ENCODE measurements at places on chromosomes 16 and 17. TPM values are rescaled to one million over a fixed set of nuclear protein-coding genes. Genes with fewer than 3 reads are reported as not detected.

The IGSF6 gene
- 0.33 TPM for polyA plus RNA-seq

- no peak overlapping the region for H3K27ac ChIP-seq
- no peaks in the 10 kb centered on the region for H3K27me3 ChIP-seq
- H3K4me3 ChIP-seq = no peak overlapping the region
Measured at GRCh38 chr17:37713028-37713431, 31.8 kb downstream of the HNF1B start.

GRCh38 chr16:3129137-3130131 lies 5.4 kb upstream of the ZNF213 start:
- peak; percentile 92 for DNase-seq
- peaks cover 24% of the 10 kb centered on the region for H3K4me1 ChIP-seq
- peak overlapping the region; percentile 67 for H3K4me3 ChIP-seq
- peaks cover 3% of the 10 kb centered on the region for H3K36me3 ChIP-seq

DNA sequence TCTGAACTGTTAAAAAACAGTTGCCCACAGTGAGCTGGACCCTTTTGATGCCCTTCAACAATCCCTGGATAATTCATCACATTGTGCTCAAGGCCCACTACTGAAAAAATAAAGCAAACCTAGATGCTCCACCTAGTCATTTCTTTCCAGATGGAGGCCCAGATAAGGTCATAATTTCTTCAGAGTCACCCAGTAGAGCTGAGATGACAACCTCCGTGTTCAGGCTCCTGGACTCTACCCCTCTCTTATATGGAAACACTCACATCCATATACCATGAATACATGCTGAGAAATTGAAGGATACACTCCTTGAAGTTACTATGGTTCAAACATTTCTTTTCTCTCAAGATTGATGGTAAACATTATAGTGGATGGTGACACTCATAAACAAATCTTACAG lies 2.7 kb upstream of the ABCA3 start:
- H3K27ac ChIP-seq = no peak overlapping the region
- H3K4me1 ChIP-seq = peaks cover 15% of the 10 kb centered on the region
- no peak overlapping the region for H3K4me3 ChIP-seq
- no peaks in the 10 kb centered on the region for H3K36me3 ChIP-seq

GRCh38 chr17:58200024-58200633 lies 7.6 kb downstream of the EPX start:
- no peaks in the 10 kb centered on the region for H3K36me3 ChIP-seq
- H3K4me3 ChIP-seq = no peak overlapping the region
- H3K27ac ChIP-seq = no peak overlapping the region
- DNase-seq = peak; percentile 64
- H3K27me3 ChIP-seq = peaks cover 2% of the 10 kb centered on the region

The ITGAD gene
- polyA plus RNA-seq = 0.19 TPM

The FBXO39 gene
- polyA plus RNA-seq = 0.12 TPM

DNA sequence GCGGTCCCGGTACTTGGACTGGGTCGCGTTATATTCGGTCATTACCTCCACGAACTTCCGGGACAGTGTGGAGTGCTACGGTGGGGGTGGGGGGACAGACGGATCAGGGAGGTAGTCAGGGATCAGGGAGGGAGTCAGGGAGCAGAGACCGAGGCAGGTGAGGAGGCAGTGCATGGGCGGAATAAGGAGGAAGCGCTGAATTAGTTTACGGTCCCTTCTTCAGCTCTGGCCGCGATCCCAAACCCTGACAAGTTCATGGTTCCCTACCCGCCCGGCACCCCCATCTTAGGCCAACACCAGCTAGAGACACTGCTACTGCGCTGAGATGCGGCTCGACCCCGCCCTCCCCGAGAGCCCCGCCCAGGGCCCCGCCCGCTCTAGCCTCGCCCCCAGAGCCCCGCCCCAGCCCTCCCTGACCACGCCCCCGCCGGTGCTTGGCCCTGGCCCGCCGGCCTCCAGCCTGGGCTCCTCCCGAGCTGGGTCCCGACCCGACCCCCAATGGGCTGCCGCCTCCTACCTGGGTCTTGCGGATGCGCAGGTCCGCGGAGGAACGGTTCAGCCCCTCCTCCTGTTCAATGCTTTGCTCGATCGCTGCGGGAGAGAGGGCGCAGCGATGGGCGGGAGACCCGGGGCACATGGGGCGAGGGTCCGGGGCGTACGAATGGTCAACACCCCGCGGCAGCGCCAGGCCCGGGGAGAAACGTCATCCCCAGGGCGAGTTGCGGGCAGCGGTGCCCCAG lies 12.1 kb downstream of the HSD3B7 start:
- peak overlapping the region; percentile 54 for H3K4me3 ChIP-seq
- peak overlapping the region; percentile 29 for H3K27ac ChIP-seq
- H3K27me3 ChIP-seq = peaks cover 7% of the 10 kb centered on the region
- no peaks in the 10 kb centered on the region for H3K36me3 ChIP-seq
- H3K4me1 ChIP-seq = peaks cover 13% of the 10 kb centered on the region

- DNase-seq = no peak
- H3K4me3 ChIP-seq = no peak overlapping the region
- no peak overlapping the region for H3K27ac ChIP-seq
- no peaks in the 10 kb centered on the region for H3K4me1 ChIP-seq
Measured at GRCh38 chr16:7017006-7017662, 315.5 kb upstream of the RBFOX1 start.

DNA sequence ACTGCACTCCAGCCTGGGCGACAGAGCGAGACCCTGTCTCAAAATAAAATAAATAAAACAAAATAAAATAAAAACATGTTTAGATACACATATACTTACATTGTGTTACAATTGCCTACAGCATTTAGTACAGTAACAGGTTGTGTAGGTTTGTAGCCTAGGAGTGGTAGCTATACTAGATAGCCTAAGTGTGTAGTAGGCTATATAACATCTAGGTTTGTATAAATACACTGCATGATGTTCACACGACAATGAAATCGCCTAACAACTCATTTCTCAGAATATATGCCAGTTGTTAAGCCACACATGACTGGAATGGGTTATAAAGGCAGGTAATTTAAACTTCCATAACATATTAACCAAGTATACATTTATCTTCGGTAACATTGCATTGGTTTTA lies 90.6 kb downstream of the TUBD1 start:
- no peak overlapping the region for H3K27ac ChIP-seq
- DNase-seq = no peak
- H3K4me1 ChIP-seq = peaks cover 4% of the 10 kb centered on the region
- H3K27me3 ChIP-seq = no peaks in the 10 kb centered on the region
- H3K36me3 ChIP-seq = no peaks in the 10 kb centered on the region

DNA sequence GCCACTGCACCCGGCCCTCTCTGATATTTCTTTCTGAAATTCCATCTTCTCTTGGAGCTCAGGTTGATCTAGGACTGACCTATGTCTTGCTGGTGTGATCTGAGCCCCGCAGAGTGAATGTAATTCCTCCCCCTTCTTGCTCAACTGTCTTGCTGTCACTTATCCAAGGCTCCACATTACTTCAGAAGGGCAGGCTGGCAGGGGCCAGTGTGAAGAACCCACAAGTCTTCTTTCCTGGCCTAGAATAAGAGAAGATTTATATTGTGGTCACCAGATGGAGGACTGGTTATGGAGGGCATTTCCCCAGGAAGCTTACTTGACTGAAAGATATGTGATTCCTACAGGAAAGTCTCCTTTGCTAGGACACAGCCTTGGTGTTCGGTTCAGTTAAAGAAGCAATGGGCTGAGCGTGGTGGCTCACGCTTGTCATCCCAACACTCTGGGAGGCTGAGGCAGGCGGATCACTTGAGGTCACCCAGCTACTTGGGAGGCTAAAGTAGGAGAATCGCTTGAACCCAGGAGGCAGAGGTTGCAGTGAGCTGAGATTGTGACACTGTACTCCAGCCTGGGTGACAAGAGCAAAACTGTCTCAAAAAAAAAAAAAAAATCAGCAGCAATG lies 13.4 kb downstream of the ITGAL start:
- no peak overlapping the region for H3K4me3 ChIP-seq
- DNase-seq = no peak
- no peaks in the 10 kb centered on the region for H3K4me1 ChIP-seq
- peaks cover 2% of the 10 kb centered on the region for H3K36me3 ChIP-seq

The RND2 gene
- polyA plus RNA-seq = 0.06 TPM

GRCh38 chr16:89430436-89431157 lies 59.8 kb downstream of the ANKRD11 start:
- no peak overlapping the region for H3K27ac ChIP-seq
- H3K4me3 ChIP-seq = no peak overlapping the region

GRCh38 chr16:5379954-5380353 lies 282.4 kb upstream of the EEF2KMT start:
- H3K4me1 ChIP-seq = no peaks in the 10 kb centered on the region
- H3K27ac ChIP-seq = no peak overlapping the region
- no peaks in the 10 kb centered on the region for H3K36me3 ChIP-seq
- no peak overlapping the region for H3K4me3 ChIP-seq

The MYH11 gene
- 0.16 TPM for polyA plus RNA-seq

DNA sequence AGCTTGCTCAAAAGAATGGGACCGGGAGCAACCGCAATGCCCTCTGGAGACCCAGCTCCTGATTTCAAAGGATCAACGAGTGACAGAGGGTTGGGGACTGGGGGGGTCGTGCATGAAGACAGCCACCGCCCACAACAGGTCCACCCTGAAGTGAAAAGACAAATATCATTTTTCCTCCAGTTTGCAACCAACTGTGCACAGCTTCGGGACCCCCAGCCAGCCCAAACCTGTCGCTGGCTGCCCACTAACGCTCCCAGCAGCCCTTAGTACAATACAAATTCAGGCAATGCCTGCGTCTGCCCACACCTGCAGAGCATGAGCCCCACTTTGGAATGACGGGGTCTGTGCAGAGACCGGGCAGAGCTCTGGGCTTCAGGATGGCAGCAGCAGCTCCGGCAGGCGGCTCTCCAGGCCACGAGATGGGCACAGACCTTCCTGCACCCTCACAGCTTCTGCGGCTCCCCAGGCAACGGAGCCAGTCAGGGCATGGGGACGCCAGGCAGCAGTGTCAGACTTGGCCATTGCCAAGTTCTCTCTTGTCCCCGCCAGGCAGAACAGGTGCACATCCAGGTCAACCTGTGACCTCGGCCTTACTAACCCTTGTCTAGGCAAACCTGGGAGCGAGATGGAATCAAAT lies 60.1 kb downstream of the TBC1D16 start:
- no peaks in the 10 kb centered on the region for H3K36me3 ChIP-seq
- no peak for DNase-seq
- H3K27me3 ChIP-seq = no peaks in the 10 kb centered on the region
- H3K4me1 ChIP-seq = no peaks in the 10 kb centered on the region
- no peak overlapping the region for H3K27ac ChIP-seq

DNA sequence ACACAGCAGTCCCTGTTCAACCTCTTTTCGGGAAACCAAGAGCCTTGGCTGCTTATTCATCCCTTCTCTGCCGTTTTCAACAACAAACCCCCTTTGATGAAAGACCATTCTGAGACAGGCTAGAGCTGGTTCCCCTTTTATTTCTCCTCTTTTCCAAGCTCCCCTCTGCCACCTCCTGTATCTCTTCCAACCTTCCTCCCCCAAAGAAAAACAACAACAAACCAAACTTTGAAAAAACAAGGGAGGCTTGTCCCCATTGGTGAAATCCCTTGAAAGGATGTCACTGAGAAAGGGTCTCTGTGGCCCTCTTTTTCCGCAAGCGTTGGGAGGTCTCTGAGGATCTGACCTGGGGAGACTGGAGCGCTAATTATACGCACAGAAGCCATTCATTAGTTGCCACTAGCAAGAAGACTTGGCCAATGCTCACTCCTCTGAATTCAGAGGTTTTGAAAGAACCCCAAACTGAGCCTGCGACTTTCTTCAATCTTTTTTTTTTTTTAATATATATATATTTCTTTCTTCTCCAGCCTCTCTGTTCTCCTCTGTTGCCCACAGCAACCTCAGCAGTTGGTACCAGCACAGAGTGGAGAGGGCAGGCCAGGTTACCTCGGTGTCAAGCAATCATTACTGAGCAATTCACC lies 101.4 kb downstream of the PITPNC1 start:
- no peaks in the 10 kb centered on the region for H3K36me3 ChIP-seq
- no peak overlapping the region for H3K4me3 ChIP-seq
- no peaks in the 10 kb centered on the region for H3K27me3 ChIP-seq

The TMEM235 gene
- not detected for polyA plus RNA-seq

The SSTR5 gene
- polyA plus RNA-seq = not detected

The KRTAP1-1 gene
- polyA plus RNA-seq = not detected

DNA sequence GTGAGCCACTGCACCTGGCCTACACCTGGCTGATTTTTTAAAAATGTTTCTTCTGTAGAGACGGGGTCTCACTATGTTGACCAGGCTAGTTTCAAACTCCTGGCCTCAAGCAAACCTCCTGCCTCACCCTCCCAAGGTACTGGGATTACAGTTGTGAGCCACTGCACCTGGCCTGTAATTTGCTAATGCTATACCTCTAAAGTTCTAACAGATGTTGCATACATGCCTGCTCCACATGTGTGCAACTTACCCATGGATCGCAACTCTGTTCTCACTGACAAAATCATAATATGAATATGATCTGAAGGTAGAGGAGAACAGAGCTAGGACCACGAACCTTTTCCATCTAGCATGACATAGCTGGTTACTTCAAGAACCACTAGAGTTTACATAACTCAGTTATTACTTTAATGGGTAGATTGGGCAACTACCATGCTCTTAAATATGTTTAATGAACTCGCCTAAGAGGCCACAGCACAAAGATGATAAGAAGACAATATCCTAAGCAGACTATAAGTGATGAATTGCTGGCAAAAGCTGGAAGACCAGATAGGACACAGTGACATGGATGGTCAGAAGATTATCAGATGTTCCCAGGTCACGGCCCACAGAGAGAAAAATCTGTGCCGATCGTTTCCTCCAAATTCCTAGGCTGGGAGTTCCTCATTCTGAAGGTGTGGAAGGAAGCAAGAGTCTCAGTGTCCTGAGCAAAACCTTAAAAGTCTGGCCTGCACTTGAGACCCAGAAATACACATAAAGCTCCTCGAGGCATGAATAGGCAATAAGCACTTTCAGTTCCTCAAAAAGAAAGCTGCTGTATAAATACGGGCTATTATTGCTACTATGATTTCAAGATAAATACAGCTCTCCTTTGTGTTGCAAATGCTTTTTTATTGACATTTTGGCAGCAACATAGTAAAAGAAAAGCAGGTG lies 53.6 kb upstream of the ICAM2 start:
- peaks cover 37% of the 10 kb centered on the region for H3K4me1 ChIP-seq
- DNase-seq = peak; percentile 71
- no peak overlapping the region for H3K4me3 ChIP-seq

- no peak overlapping the region for H3K4me3 ChIP-seq
- DNase-seq = no peak
- H3K27ac ChIP-seq = no peak overlapping the region
- no peaks in the 10 kb centered on the region for H3K4me1 ChIP-seq
Measured at GRCh38 chr16:85173981-85174751, 61.9 kb upstream of the CIBAR2 start.

- no peaks in the 10 kb centered on the region for H3K36me3 ChIP-seq
- no peak for DNase-seq
Measured at GRCh38 chr16:88121886-88122580, 170.8 kb downstream of the BANP start.
